Fibroblast of skin of back (primary cell): ENCODE measurements at places on chromosomes 1 and 21.
A peak's percentile ranks its signal among the peaks of the same experiment; 100 is the strongest.

DNA sequence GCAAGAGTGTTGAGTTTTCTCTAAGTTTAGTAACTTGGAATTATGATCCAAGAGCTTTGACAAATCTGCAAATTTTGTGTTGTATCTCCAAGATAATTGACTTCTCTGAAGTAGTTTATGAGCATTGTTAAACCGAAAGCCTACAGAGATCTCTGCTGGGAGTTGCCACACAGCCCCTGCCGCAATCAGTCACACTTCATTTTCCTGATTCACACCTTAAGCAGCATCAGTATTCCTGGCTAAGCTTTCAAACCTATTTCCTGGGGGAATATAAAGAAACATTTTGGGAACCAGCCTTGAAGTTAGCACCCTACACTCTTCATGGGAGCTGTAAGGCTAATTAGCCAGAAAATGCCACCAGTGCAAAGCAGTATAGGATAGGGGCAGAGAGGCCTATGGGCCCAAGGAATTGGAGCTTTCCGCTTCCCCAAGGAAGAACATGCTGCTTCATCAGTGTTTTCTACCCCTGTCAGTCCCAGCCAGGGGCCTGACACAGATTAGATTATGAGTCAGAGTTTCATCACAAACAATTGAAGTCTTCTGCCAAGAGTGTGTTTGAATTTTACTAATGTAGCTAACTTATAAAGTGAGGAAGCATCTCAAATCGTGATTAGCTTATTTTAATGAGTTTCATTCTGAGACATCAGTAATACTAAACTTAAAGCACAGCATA lies 23.2 kb upstream of the CACYBP start:
- peak; percentile 48 for DNase-seq

DNA sequence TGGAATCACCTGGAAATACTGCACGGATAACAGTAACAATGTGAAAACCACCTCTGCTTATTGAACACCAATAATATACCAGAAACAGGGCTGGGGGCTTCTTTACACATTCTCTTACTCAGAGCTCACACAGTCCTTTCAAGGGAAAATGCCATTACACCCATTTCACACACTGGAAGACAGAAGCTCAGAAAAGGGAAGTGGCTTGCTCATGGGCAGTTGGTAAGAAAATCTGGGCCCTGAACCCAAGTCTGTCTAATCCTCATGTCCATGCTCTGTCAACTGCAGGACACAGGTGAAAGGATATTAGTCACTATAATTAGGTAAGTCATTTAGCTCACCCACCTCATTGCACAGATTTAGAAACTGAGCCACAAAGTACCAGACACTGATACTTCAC lies 18.6 kb downstream of the C8A start:
- no peak for DNase-seq

DNA sequence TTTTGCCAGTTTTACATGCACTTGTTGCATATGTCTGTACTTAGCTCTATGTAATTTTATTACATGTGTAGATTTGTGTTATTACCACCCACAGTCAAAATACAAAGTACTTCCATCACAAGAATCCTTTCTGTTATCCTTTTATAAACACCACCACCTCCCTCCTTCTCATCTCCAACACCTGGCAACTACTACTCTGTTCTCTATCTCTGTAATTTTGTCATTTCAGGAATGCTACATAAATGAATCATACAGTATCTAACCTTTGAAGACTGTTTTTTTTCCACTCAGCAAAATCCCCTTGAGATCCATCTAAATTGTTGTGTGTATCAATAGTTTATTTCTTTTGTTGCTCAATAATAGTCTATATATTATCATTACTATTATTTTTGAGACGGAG lies 64.5 kb upstream of the COP1 start:
- no peak for DNase-seq

DNA sequence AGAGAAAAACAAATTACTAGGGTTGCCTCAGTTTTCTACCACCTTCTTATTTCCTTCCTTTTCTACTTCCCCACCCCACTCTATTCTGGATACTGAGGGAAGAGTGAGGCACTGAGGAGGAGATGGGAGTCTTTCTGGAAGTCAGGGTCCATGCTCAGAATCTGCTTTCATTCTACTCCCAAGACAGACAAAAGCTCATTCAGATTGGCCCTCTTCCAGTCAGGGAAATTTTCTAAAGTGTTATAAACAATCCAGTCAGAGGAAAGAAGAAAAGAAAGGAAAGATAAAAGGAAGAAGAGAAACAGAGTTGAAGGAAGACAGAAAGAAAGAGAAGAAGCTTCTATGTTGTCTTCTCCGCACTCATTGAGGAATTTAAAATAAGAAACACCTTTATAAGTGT lies 228.6 kb downstream of the COP1 start:
- DNase-seq = no peak

GRCh38 chr1:115829947-115830346 lies 11.0 kb downstream of the NHLH2 start:
- no peak for DNase-seq

GRCh38 chr1:22665752-22666151 lies 12.7 kb downstream of the C1QB start:
- DNase-seq = peak; percentile 11

DNA sequence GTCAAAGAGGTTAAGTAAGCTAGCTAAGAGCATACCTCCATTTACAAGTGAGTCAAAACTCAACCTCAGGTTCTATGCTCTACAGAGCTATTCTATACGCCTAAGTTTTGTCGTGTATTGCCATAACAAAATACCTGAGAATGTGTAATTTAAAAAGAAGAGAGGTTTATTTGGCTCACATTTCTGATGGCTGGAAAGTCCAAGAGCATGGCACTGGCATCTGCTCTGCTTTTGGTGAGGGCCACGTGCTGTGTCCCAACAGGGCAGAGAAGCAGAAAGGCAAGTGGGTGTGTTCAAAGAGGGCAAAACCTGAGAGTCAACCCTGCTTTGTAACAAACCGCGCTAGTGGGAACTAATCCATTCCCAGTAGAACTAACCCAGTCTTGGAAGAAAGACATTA lies 60.9 kb upstream of the POU2F1 start:
- no peak for DNase-seq

GRCh38 chr1:217389895-217390294 lies 241.0 kb downstream of the GPATCH2 start:
- no peak for DNase-seq

DNA sequence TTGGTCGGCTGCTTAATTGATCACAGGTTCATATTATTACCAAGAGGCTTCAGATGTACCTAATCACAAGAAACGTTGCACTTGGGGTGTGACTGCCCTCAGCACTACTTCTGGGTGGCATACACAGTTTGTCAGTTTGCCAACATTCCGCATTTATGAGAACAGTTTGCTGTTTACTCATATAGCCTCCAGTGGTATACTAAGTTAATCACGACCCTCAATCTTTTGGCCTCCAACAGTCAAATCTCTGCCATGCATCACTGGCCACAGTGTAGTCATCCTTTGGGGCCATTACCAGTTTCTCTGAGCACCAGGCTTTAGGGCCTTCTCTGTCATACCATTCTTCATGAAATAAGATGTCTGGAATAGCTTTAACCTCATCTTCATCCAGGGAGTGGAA lies 62.8 kb upstream of the BCL9 start:
- DNase-seq = no peak

- DNase-seq = no peak
These were observed 16.1 kb downstream of the RBM15 start for GRCh38 chr1:110355321-110355720.

DNA sequence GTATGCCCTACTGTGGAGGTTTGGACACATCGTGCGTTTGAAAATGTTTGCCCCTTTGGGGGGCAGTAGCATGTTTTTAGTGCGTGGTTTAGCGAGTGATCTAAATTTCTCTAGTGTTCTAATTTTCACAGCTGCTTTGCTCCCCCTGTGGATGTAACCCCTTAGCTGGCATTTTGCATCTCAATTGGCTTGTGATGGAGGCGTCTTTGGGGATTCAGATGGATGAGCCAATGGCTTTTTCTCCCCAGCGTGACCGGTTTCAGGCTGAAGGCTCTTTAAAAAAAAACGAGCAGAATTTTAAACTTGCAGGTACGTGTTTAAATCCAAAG lies 836 bp downstream of the CDC7 start:
- no peak for DNase-seq

GRCh38 chr1:59674595-59674994 lies 140.2 kb upstream of the HOOK1 start:
- no peak for DNase-seq

DNA sequence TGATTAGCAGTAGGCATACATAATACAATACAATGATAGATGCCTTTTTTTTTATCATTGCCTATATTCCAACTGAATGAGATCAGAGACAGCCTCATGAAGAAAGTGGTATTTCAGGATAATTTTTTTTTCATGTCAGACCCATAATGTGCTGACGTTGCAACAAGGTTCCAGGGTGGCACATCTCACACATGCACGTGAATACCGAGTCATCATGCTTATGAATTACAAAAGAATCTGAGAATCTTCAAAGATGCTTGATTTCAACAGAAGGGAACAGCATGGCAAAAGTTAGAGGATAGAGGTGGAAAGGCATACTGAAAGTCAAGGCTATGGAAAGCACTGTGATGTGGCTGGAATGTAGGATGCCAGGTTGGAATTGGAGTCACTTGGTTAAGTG lies 5.0 kb upstream of the RNF11 start:
- DNase-seq = peak; percentile 51

DNA sequence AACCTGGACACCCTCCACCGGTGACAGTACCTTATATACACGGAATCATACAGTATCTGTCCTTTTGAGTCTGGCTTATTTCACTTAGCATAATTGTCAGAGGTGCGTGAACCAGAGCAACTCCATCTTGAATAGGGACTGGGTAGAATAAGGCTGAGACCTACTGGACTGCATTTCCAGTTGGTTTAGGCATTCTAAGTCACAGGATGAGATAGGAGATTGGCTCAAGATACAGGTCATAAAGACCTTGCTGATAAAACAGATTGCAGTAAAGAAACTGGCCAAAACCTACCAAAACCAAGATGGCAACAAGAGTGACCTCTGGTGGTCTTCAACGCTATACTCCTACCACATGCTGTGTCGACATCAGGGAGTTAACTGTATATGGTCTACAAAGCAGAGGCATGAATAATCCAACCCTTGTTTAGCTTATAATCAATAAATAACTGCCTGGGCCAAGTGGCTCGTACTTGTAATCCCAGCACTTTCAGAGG lies 1.4 kb upstream of the FDPS start:
- DNase-seq = peak; percentile 61

GRCh38 chr1:62722796-62723195 lies 34.6 kb upstream of the DOCK7 start:
- no peak for DNase-seq

- no peak for DNase-seq
These were observed 564.1 kb upstream of the PLXNA2 start for GRCh38 chr1:208808301-208808700.

DNA sequence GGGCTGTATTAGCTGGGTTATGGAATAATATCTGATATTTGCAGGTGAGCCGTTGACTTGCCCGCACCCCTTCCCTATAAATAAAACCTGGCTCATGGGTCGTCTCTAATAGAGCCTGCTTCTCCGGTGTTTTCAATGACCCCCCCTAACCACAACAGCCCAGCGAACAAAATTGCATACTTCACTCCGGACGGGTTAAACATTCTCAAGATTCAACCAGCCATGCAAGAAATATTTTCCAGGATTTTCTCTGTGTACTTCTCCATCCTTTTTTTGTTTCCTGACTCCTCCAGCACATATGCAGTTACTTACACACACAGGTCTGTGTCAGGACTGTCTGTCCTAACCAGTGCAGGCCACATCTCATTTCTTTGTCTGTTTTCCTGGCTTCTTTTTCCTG lies 267.7 kb downstream of the ZNF648 start:
- DNase-seq = no peak

- DNase-seq = peak; percentile 23
These were observed 83.6 kb upstream of the RGS1 start for GRCh38 chr1:192491804-192492554.

DNA sequence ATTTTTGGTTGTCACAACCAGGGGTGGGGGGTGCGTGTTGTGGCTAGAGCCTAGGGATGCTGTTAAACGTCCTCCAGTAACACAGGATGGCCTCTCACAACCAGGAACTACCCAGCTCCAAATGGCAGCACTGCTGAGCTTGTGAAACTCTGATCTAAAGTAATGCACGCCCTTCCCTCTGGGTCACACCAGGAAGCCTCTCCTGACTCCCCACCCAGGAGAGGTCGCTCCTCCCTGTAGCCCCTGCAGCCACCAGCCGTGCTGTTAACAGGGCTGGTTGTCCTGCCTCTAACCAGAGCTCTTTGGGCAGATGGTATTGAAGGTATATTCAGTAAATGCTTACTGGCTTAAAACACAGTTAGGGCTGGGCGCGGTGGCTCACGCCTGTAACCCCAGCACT lies 73.2 kb downstream of the NKAIN1 start:
- no peak for DNase-seq

DNA sequence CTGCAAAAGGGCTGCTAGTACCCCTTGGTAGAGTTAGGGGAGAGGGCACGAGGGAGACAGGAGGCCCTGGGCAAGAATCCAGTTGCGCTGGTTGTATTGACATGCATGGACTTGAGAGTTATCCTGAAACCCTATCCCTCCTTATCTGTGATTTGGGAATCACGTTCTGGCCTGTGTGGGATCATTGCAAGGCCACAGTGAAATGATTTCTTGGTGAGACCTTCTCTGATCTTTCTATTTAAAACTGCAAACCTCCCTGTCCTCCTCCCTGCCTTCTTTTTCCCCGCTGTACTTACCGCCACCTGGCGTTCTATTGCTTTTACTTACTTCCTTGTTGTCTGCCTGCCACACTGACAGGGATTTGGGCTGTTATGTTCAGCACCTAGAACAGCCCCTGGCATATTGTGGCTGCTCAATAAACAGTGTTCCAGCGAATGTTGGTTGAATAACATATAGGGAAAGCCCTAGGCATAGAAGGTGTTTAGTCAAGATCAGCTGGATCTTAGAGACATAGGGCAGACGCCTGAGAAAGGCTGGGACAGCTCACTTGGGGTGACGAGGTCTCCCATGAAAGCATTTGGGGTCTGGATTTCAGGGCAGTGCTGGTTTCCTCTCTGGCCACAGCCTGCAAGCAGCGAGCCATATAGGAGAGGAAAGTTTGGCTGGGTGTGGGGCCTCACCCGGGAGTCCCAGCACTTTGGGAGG lies 25.6 kb downstream of the ALPL start:
- DNase-seq = peak; percentile 72

- DNase-seq = no peak
These were observed 876 bp downstream of the RAB29 start for GRCh38 chr1:205774198-205775014.

DNA sequence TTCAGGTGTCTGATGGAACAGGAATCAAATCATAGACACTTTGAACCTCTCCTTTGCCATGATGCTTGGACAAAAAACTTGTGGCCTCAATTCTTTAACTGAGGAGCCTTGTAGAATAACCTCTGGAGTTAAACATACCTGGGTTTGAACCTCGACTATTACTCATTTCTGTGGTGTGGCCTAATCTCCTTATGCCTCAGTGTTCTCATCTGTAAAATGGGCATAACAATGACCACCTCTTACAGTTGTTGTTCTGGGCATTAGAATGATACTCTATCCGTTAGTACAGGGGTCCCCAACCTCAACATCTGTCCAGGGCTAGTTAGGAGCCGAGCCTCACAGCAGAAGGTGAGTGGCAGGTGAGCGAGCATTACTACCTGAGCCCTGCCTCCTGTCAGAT lies 137.2 kb downstream of the ROR1 start:
- no peak for DNase-seq
